ENCODE measurements at places on chromosomes 2 and 18. TPM values are rescaled to one million over a fixed set of nuclear protein-coding genes. Genes with fewer than 3 reads are reported as not detected.

- H3K4me3 ChIP-seq: no peak overlapping the region
- H3K27ac ChIP-seq: no peak overlapping the region
- DNase-seq: no peak
- H3K4me1 ChIP-seq: no peaks in the 10 kb centered on the region
- H3K36me3 ChIP-seq: no peaks in the 10 kb centered on the region
These were observed 114.1 kb upstream of the FIGN start for GRCh38 chr2:163849756-163850435.

DNA sequence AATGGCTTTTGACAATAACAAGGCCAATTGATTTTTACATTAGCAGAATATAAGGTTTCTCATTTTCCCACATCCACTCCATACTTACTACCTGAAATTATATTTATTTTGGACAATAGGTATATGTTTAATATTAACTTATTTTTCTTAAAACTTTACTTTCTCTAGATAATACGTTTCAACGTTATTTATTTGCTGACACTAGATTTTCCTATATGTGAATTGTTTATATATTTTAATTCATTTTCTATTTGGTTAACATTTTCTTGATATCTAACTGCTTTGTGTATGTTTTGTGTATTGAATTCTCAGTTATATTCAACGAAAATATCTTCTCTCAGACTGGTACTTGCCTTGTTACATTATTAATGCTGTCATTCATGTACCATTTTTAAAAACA lies 199.9 kb upstream of the TMEFF2 start:
- no peak for DNase-seq
- H3K4me1 ChIP-seq: no peaks in the 10 kb centered on the region
- no peaks in the 10 kb centered on the region for H3K36me3 ChIP-seq
- no peak overlapping the region for H3K4me3 ChIP-seq

GRCh38 chr18:49915352-49915751 lies 102.0 kb upstream of the ACAA2 start:
- H3K27me3 ChIP-seq: no peaks in the 10 kb centered on the region
- DNase-seq: no peak
- no peaks in the 10 kb centered on the region for H3K36me3 ChIP-seq

- no peak overlapping the region for H3K4me3 ChIP-seq
- no peaks in the 10 kb centered on the region for H3K4me1 ChIP-seq
- no peaks in the 10 kb centered on the region for H3K27me3 ChIP-seq
- no peak for DNase-seq
- no peak overlapping the region for H3K27ac ChIP-seq
These were observed 14.0 kb upstream of the PRKCE start for GRCh38 chr2:45637440-45637839.

NT5C1B gene
- not detected for total RNA-seq

SKA1 gene
- total RNA-seq: not detected

GRCh38 chr2:2528846-2529245 lies 197.8 kb upstream of the MYT1L start:
- no peak overlapping the region for H3K27ac ChIP-seq
- no peaks in the 10 kb centered on the region for H3K27me3 ChIP-seq
- H3K4me1 ChIP-seq: no peaks in the 10 kb centered on the region
- no peak overlapping the region for H3K4me3 ChIP-seq
- no peak for DNase-seq

GRCh38 chr2:68330691-68331090 lies 10.9 kb upstream of the CNRIP1 start:
- no peaks in the 10 kb centered on the region for H3K36me3 ChIP-seq
- H3K27me3 ChIP-seq: no peaks in the 10 kb centered on the region
- H3K27ac ChIP-seq: no peak overlapping the region
- H3K4me3 ChIP-seq: no peak overlapping the region
- H3K4me1 ChIP-seq: no peaks in the 10 kb centered on the region
- no peak for DNase-seq

DNA sequence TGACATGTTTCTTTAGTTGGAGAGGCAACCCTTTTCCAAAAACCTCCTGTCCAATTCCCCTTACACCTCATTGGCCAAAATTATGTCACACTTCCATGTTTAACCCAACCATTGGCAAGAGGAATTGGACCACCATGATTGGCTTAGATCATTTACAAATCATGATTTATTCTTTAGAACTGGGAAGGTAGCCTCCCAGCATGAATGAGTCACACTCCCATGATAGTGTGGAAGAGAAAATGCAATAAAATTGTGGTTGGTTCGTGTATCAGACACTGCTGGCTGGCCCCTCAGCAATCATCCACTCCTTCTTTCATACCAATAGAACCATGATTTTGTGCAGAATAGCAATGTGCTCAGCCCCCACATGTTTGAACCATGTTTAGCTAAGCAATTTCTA lies 156.6 kb upstream of the ACVR2A start:
- no peak overlapping the region for H3K4me3 ChIP-seq
- H3K27ac ChIP-seq: no peak overlapping the region
- H3K27me3 ChIP-seq: no peaks in the 10 kb centered on the region
- no peaks in the 10 kb centered on the region for H3K4me1 ChIP-seq

- no peak for DNase-seq
- no peaks in the 10 kb centered on the region for H3K4me1 ChIP-seq
- no peaks in the 10 kb centered on the region for H3K27me3 ChIP-seq
These were observed 14.5 kb upstream of the PAPOLG start for GRCh38 chr2:60741576-60741975.

DNA sequence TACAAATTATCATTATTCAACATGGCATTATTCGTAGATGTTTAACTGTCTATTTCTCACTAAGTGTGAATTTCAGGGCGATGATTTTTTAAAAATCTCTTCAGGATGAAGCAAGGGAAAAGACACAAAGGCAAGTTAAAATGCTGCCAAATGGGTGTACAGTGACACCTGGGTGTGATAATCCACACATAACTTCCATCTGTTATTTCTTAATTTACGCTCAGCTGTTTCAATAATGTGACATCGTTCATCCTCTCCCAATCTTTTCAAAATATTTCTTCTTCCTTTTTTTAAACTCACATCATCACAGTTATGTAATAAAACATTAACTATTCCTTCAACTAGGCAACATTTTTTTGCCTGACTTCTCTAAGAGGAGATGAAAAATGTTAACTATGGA lies 10.6 kb downstream of the PDE1A start:
- no peak overlapping the region for H3K27ac ChIP-seq
- no peak overlapping the region for H3K4me3 ChIP-seq
- DNase-seq: no peak
- no peaks in the 10 kb centered on the region for H3K27me3 ChIP-seq
- no peaks in the 10 kb centered on the region for H3K4me1 ChIP-seq

GRCh38 chr2:191374366-191374765 lies 129.2 kb downstream of the MYO1B start:
- DNase-seq: no peak
- no peaks in the 10 kb centered on the region for H3K36me3 ChIP-seq
- no peak overlapping the region for H3K27ac ChIP-seq
- H3K27me3 ChIP-seq: no peaks in the 10 kb centered on the region

- H3K27me3 ChIP-seq: no peaks in the 10 kb centered on the region
- no peaks in the 10 kb centered on the region for H3K36me3 ChIP-seq
- H3K4me3 ChIP-seq: no peak overlapping the region
- DNase-seq: no peak
- no peak overlapping the region for H3K27ac ChIP-seq
- no peaks in the 10 kb centered on the region for H3K4me1 ChIP-seq
These were observed 10.5 kb downstream of the GDF7 start for GRCh38 chr2:20677301-20678085.

GRCh38 chr18:61076986-61077385 lies 256.2 kb upstream of the CDH20 start:
- no peak overlapping the region for H3K4me3 ChIP-seq
- H3K27me3 ChIP-seq: no peaks in the 10 kb centered on the region
- no peaks in the 10 kb centered on the region for H3K36me3 ChIP-seq
- no peak for DNase-seq

- DNase-seq: no peak
- peak overlapping the region; percentile 46 for H3K4me3 ChIP-seq
- no peaks in the 10 kb centered on the region for H3K36me3 ChIP-seq
- no peak overlapping the region for H3K27ac ChIP-seq
- peaks cover 8% of the 10 kb centered on the region for H3K27me3 ChIP-seq
These were observed 744 bp downstream of the POU3F3 start for GRCh38 chr2:104854498-104855220.

DNA sequence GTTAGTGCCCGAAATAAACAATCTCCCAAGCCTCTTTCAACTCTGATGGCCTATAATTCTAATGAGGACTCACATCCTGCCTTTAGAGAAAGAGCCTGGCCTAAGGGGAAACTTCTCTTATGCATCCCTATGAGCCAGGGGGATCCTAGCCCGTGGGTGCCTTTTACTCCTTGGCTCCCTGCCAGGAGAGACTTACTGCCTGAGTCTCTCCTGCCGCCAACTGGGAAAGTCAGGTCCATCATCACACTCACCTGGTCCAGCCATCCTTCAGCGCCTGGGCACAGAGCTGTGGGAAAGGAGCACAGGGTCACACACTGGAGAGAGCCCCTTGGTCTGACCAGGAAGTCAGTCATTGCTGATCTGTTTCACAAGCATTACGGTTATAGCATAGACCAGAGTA lies 24.1 kb downstream of the ENOSF1 start:
- no peak overlapping the region for H3K4me3 ChIP-seq
- no peaks in the 10 kb centered on the region for H3K36me3 ChIP-seq
- H3K4me1 ChIP-seq: no peaks in the 10 kb centered on the region
- no peak for DNase-seq

DNA sequence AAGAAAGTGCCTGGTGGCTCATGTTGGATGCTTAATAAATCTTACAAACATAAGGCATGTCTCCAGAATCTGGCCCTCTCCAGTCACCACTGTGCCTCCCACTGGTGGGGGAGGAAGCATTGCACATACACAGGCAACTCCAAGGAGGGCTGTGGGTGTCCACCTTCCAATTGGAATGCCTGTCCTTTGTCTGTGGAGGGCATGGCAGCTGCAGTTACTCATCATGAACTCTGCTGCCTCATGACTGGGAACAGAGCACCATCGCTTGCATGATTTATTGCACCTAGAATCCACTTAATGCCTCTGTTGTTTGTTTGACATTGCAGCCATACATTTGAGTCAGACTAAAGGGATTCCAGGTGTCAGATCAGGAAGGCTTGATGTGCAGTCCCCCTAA lies 278.9 kb downstream of the PRKCE start:
- H3K4me1 ChIP-seq: no peaks in the 10 kb centered on the region
- no peak for DNase-seq
- no peak overlapping the region for H3K27ac ChIP-seq
- no peaks in the 10 kb centered on the region for H3K27me3 ChIP-seq
- no peak overlapping the region for H3K4me3 ChIP-seq

CYTIP gene
- total RNA-seq: 18.7 TPM

- no peaks in the 10 kb centered on the region for H3K36me3 ChIP-seq
- DNase-seq: no peak
- no peak overlapping the region for H3K4me3 ChIP-seq
- H3K4me1 ChIP-seq: no peaks in the 10 kb centered on the region
- H3K27me3 ChIP-seq: no peaks in the 10 kb centered on the region
These were observed 256.1 kb downstream of the RPRM start for GRCh38 chr2:153222231-153223165.

CYS1 gene
- total RNA-seq: 2.4 TPM

GRCh38 chr2:240960971-240961876 lies 37.2 kb upstream of the SNED1 start:
- H3K27ac ChIP-seq: peak overlapping the region; percentile 33
- H3K27me3 ChIP-seq: no peaks in the 10 kb centered on the region
- DNase-seq: peak; percentile 20
- no peaks in the 10 kb centered on the region for H3K36me3 ChIP-seq

DNA sequence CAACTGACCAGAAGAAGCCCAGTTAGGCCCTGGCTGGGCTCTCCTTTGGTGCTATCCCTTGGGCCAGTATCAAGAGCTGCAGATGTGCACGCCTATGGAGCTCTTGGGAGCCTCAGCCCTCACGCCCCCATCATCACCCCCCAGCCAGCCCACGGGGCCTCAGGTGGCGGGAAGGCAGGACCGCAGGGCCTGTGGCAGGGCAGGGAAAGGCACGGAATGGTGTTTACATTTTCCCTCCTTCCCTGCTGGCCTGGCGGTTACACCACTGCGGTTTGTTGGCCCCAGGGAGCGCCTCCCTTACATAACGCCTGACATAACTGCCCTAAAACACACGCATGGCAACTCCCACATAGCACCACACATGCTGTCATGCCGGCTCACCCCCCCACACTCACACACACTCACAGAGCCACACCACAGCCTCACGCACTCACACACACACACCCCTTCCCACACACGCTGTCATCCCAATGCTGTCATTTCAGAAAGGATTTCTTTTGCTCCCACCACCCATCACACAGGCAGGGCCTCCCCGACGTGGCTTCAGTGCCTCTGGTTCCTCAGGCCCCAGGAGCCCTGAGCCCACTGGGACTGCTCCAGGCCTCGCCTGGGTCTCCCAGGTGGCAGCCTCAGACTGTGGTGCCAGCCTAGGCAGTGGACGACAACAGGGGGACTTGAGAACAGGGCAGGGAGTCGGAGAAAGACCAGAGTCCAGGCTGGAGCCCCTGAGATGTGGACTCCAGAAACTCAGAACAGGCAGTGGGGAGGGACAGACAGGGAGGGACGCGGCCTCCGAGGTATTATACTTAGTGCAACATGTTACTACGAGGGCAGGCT lies 15.7 kb downstream of the ZFP36L2 start:
- no peak for DNase-seq
- H3K4me3 ChIP-seq: no peak overlapping the region
- H3K4me1 ChIP-seq: no peaks in the 10 kb centered on the region
- H3K27me3 ChIP-seq: no peaks in the 10 kb centered on the region
- no peaks in the 10 kb centered on the region for H3K36me3 ChIP-seq
- H3K27ac ChIP-seq: peak overlapping the region; percentile 43

GRCh38 chr2:188601927-188602326 lies 310.3 kb downstream of the GULP1 start:
- DNase-seq: no peak
- H3K4me3 ChIP-seq: no peak overlapping the region
- H3K4me1 ChIP-seq: no peaks in the 10 kb centered on the region
- H3K36me3 ChIP-seq: no peaks in the 10 kb centered on the region
- H3K27me3 ChIP-seq: no peaks in the 10 kb centered on the region

GRCh38 chr18:57389271-57389670 lies 36.9 kb downstream of the ST8SIA3 start:
- no peaks in the 10 kb centered on the region for H3K36me3 ChIP-seq
- H3K27ac ChIP-seq: no peak overlapping the region
- H3K27me3 ChIP-seq: no peaks in the 10 kb centered on the region
- H3K4me3 ChIP-seq: no peak overlapping the region
- no peak for DNase-seq

GRCh38 chr18:374721-375168 lies 106.9 kb upstream of the THOC1 start:
- peak overlapping the region; percentile 57 for H3K27ac ChIP-seq
- H3K36me3 ChIP-seq: no peaks in the 10 kb centered on the region
- no peak overlapping the region for H3K4me3 ChIP-seq
- no peak for DNase-seq

- no peaks in the 10 kb centered on the region for H3K27me3 ChIP-seq
- H3K4me1 ChIP-seq: no peaks in the 10 kb centered on the region
- H3K36me3 ChIP-seq: no peaks in the 10 kb centered on the region
- no peak for DNase-seq
- peak overlapping the region; percentile 82 for H3K4me3 ChIP-seq
These were observed 1.4 kb upstream of the FAM168B start for GRCh38 chr2:131094463-131095281.

GRCh38 chr2:108942888-108943287 lies 46.1 kb downstream of the EDAR start:
- H3K27me3 ChIP-seq: no peaks in the 10 kb centered on the region
- no peak for DNase-seq
- H3K27ac ChIP-seq: no peak overlapping the region
- H3K36me3 ChIP-seq: no peaks in the 10 kb centered on the region
- no peaks in the 10 kb centered on the region for H3K4me1 ChIP-seq
- no peak overlapping the region for H3K4me3 ChIP-seq

GRCh38 chr2:121167411-121167810 lies 117.6 kb downstream of the TFCP2L1 start:
- H3K27me3 ChIP-seq: no peaks in the 10 kb centered on the region
- no peaks in the 10 kb centered on the region for H3K36me3 ChIP-seq
- no peak for DNase-seq
- no peak overlapping the region for H3K27ac ChIP-seq
